Colonic mucosa (tissue), 4 donors: ENCODE measurements at places on chromosomes 3 and 15. TPM values are rescaled to one million over a fixed set of nuclear protein-coding genes. Genes with fewer than 3 reads are reported as not detected.
A peak's percentile ranks its signal among the peaks of the same experiment; 100 is the strongest.

DNA sequence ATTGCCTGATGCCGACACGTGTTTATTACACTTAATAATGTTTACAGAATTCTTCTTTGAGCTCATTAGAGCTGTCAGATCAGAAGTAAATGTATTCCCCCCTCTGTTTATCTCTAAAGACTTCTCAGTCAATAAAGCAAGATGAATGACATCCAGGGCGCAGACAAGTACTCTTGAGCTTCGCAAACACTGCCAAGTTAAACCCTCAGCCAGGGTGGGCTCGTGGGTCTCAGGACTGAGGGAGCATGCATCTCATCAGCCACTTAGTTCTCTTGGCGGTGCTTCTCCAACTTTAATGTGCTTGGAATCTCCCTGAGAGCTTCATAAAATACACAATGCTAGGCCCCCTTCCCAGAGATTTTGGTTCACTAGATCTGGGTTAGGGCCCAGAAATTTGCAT lies 333.9 kb upstream of the THRB start:
- no peak for DNase-seq
- H3K27me3 ChIP-seq: peaks cover 9% of the 10 kb centered on the region
- no peaks in the 10 kb centered on the region for H3K36me3 ChIP-seq
- no peak overlapping the region for H3K4me3 ChIP-seq
- H3K4me1 ChIP-seq: no peaks in the 10 kb centered on the region

DNA sequence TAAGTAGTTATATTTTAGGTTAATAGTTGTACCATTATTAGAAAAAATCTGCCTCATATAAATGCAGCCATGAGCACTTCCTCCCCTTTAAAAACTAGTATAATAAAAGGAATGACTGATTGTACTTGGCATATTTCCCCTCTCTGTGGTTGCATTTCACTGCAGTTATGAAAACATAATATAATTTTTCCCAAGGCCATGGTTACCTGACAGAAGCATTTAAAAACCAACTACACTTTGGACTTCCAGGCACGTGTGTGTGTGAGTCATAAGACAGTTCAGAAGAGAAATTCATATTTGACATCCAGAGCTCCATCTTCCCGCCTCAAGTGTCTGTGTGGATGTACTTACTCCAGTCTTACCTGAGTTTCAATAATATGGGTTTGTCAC lies 828.2 kb upstream of the CFAP20DC start:
- no peaks in the 10 kb centered on the region for H3K4me1 ChIP-seq
- DNase-seq: no peak
- no peak overlapping the region for H3K4me3 ChIP-seq
- no peaks in the 10 kb centered on the region for H3K36me3 ChIP-seq

- H3K4me1 ChIP-seq: no peaks in the 10 kb centered on the region
- H3K27ac ChIP-seq: no peak overlapping the region
- no peak overlapping the region for H3K4me3 ChIP-seq
Observed at GRCh38 chr15:74243431-74243830, 7.3 kb downstream of the CCDC33 start.

- no peaks in the 10 kb centered on the region for H3K36me3 ChIP-seq
- H3K27ac ChIP-seq: no peak overlapping the region
- H3K4me3 ChIP-seq: no peak overlapping the region
- H3K27me3 ChIP-seq: no peaks in the 10 kb centered on the region
- H3K4me1 ChIP-seq: no peaks in the 10 kb centered on the region
Observed at GRCh38 chr15:69039516-69040225, 25.2 kb downstream of the NOX5 start.

- H3K4me3 ChIP-seq: no peak overlapping the region
- no peaks in the 10 kb centered on the region for H3K36me3 ChIP-seq
- H3K27ac ChIP-seq: no peak overlapping the region
- H3K27me3 ChIP-seq: no peaks in the 10 kb centered on the region
- no peaks in the 10 kb centered on the region for H3K4me1 ChIP-seq
Observed at GRCh38 chr3:127408684-127409420, 121.0 kb upstream of the PRR20G start.

- peaks cover 9% of the 10 kb centered on the region for H3K36me3 ChIP-seq
- no peaks in the 10 kb centered on the region for H3K27me3 ChIP-seq
- no peak for DNase-seq
- no peak overlapping the region for H3K4me3 ChIP-seq
- no peak overlapping the region for H3K27ac ChIP-seq
- H3K4me1 ChIP-seq: no peaks in the 10 kb centered on the region
Observed at GRCh38 chr3:138219255-138219654, 32.2 kb downstream of the ARMC8 start.

- H3K36me3 ChIP-seq: no peaks in the 10 kb centered on the region
- H3K27ac ChIP-seq: no peak overlapping the region
- no peaks in the 10 kb centered on the region for H3K4me1 ChIP-seq
- H3K4me3 ChIP-seq: no peak overlapping the region
Observed at GRCh38 chr15:63255489-63255990, 21.9 kb upstream of the APH1B start.

GRCh38 chr3:70861855-70862254 lies 549.4 kb upstream of the MDFIC2 start:
- H3K27me3 ChIP-seq: no peaks in the 10 kb centered on the region
- no peaks in the 10 kb centered on the region for H3K4me1 ChIP-seq
- no peak overlapping the region for H3K4me3 ChIP-seq
- no peak for DNase-seq
- H3K36me3 ChIP-seq: no peaks in the 10 kb centered on the region

GRCh38 chr3:78832785-78833204 lies 935.0 kb downstream of the ROBO1 start:
- no peak overlapping the region for H3K27ac ChIP-seq
- no peaks in the 10 kb centered on the region for H3K36me3 ChIP-seq
- no peak for DNase-seq

DNA sequence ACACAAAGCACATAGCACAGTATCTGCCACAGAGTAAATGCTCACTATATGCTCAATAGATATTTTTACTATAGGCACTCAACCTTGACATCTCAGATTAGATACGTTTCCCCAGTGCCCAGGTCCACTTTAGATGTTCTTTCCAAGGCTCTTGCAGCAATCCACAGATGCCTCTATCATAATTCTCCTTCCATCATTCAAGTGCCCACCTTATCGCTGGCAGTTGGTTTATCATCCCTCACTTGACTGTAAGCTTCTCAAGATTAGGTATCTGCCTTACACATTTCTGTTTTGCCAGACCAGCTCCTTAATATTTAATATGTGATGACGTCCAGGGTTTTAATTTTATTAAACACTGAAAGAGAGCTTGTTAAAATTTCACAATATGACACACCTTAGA lies 8.6 kb downstream of the NCEH1 start:
- no peaks in the 10 kb centered on the region for H3K36me3 ChIP-seq
- no peak for DNase-seq
- H3K4me3 ChIP-seq: no peak overlapping the region

DNA sequence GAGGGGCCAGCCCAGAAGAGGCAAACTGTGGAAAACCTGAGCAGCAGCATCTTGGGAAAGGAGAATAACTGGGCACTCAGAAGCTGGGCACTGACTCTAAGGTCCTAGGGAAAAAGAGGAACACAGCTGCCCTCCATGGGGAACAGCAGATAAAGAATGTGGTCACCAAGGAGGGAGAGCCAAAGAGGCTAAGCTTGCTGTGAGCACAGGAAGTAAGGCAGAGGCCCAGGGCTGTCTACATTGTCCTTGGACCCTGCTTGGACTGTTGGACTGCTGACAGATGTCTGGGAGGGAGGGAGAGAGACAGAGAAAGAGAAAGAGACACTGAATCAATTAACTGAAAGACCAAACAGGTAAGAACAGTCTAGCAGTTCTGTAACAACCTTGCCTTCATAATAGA lies 4.5 kb upstream of the MNS1 start:
- H3K27me3 ChIP-seq: no peaks in the 10 kb centered on the region
- H3K4me3 ChIP-seq: no peak overlapping the region
- no peak for DNase-seq
- no peak overlapping the region for H3K27ac ChIP-seq

DNA sequence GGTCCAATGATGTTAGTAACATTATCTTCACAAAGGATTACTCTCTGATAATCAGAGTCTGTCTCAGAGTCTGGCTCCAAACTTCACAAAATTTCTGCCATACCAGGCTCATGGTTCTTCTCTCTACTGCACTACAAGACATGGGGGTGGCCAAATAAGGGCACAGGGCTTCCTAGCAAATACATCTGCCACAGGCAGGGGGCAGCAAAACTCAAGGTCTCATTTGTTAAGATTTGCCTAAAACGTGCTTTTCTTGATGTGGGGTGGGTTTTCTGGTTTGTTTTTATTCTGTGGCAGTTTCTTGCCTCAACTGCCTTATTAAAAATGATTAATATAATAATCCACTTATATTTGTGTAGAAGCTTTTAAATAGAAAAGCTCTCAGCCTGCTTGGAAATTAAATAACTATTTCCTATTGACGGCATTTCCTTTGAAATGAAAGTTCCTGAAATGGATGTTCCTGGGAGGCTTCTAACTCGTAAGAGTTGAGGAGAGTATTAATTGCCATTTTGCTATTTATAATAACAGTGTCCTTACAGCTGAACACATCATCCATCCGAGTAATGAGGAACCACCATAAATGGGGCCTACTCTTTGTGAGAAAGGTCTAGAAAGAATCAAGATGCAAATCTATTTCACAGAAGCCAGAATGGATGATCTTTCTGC lies 53.8 kb downstream of the SST start:
- no peak overlapping the region for H3K27ac ChIP-seq
- H3K36me3 ChIP-seq: no peaks in the 10 kb centered on the region
- no peaks in the 10 kb centered on the region for H3K27me3 ChIP-seq
- H3K4me1 ChIP-seq: no peaks in the 10 kb centered on the region

GRCh38 chr3:166455744-166456143 lies 618.5 kb upstream of the BCHE start:
- no peak overlapping the region for H3K27ac ChIP-seq
- no peaks in the 10 kb centered on the region for H3K4me1 ChIP-seq
- no peak for DNase-seq
- no peaks in the 10 kb centered on the region for H3K27me3 ChIP-seq
- H3K36me3 ChIP-seq: no peaks in the 10 kb centered on the region

- no peaks in the 10 kb centered on the region for H3K4me1 ChIP-seq
- H3K27me3 ChIP-seq: no peaks in the 10 kb centered on the region
- no peak for DNase-seq
- no peak overlapping the region for H3K27ac ChIP-seq
- no peak overlapping the region for H3K4me3 ChIP-seq
- no peaks in the 10 kb centered on the region for H3K36me3 ChIP-seq
Observed at GRCh38 chr15:57012556-57012955, 94.1 kb downstream of the TCF12 start.

- no peak for DNase-seq
- H3K36me3 ChIP-seq: no peaks in the 10 kb centered on the region
- H3K27ac ChIP-seq: no peak overlapping the region
- no peak overlapping the region for H3K4me3 ChIP-seq
- H3K4me1 ChIP-seq: no peaks in the 10 kb centered on the region
Observed at GRCh38 chr3:153315781-153316180, 153.8 kb downstream of the RAP2B start.

DNA sequence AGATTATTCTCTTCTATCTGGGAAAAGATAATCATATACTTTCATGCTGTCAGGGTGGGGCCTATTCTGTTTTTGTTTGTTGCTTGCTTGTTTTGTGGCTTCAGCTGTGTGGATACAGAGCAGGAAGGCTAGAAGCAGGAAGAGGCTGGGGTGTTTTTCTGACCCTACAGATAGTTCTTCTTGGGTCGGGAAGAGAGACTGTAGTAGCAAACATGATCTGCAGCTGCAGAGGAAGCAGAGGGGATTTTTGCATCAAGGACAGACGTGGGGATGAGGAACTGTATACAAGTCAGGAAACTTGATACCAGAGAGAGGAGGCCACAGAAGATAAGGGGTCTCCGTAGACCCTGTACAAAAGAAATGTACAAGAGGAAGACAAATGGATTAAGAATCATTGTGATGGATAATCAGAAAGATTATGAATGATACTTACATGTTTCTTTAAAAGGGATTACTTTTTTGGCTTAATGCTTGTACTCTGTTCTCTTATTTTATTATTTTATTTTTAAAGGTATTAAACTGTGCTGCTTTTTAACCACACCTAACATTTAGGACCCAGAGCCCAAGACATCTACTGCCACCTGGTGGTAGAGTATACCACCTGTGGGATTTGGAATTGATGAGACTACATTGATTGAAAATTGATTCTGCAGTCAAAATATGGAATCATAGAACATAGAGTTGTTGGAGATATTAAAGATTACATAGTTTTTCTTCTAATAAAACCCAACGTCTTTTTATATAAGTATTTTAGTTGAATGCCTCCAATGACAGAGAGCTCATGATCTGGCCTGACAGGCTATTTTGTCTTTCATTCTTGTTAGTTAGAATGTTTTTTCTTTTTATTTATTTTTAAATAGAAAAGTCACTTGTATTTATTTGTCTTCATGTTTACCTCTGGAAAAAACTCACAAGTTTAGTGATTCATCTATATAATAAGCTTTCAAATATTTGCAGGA lies 87.3 kb upstream of the ROPN1 start:
- peak; percentile 45 for DNase-seq
- no peaks in the 10 kb centered on the region for H3K27me3 ChIP-seq
- H3K4me1 ChIP-seq: no peaks in the 10 kb centered on the region
- H3K36me3 ChIP-seq: no peaks in the 10 kb centered on the region
- no peak overlapping the region for H3K27ac ChIP-seq

GRCh38 chr3:192879346-192880031 lies 38.2 kb downstream of the MB21D2 start:
- no peak overlapping the region for H3K27ac ChIP-seq
- no peaks in the 10 kb centered on the region for H3K27me3 ChIP-seq
- no peak for DNase-seq

Gene TMEM207
- not detected for total RNA-seq

Gene CHRFAM7A
- total RNA-seq: 0.42 TPM

Gene RAB5A
- total RNA-seq: 40.4 TPM

Gene TXNRD3
- 7.5 TPM for total RNA-seq

Gene CERS3
- total RNA-seq: 0.12 TPM
